Diencephalon (tissue), 1 donor: ENCODE measurements at places on chromosomes 1 and 21. TPM values are rescaled to one million over a fixed set of nuclear protein-coding genes. Genes with fewer than 3 reads are reported as not detected.

OR2M3 gene
- total RNA-seq, result 0.46 TPM

DOP1B gene
- 32.3 TPM for total RNA-seq

IL22RA1 gene
- total RNA-seq, result not detected

CLEC20A gene
- total RNA-seq, result not detected

SYT6 gene
- 19.1 TPM for total RNA-seq

COL8A2 gene
- total RNA-seq, result 2.1 TPM

AMPD1 gene
- total RNA-seq, result not detected

PTCH2 gene
- 1.2 TPM for total RNA-seq
